ENCODE measurements at places on chromosomes 6 and 20. TPM values are rescaled to one million over a fixed set of nuclear protein-coding genes. Genes with fewer than 3 reads are reported as not detected.

GRCh38 chr6:142942238-142942637 lies 2.7 kb downstream of the HIVEP2 start:
- DNase-seq = no peak
- H3K36me3 ChIP-seq = peaks cover 3% of the 10 kb centered on the region
- peak overlapping the region; percentile 94 for H3K27ac ChIP-seq
- peak overlapping the region; percentile 91 for H3K4me3 ChIP-seq

- no peaks in the 10 kb centered on the region for H3K36me3 ChIP-seq
- H3K27ac ChIP-seq = no peak overlapping the region
- no peak overlapping the region for H3K4me3 ChIP-seq
- H3K4me1 ChIP-seq = peaks cover 2% of the 10 kb centered on the region
- no peak for DNase-seq
- H3K27me3 ChIP-seq = peaks cover 44% of the 10 kb centered on the region
These were observed 93.5 kb downstream of the CDC5L start for GRCh38 chr6:44481056-44481455.

- H3K27ac ChIP-seq = no peak overlapping the region
- DNase-seq = no peak
- no peak overlapping the region for H3K4me3 ChIP-seq
- H3K27me3 ChIP-seq = no peaks in the 10 kb centered on the region
These were observed 64.9 kb downstream of the TNFAIP3 start for GRCh38 chr6:137931849-137932465.

DNA sequence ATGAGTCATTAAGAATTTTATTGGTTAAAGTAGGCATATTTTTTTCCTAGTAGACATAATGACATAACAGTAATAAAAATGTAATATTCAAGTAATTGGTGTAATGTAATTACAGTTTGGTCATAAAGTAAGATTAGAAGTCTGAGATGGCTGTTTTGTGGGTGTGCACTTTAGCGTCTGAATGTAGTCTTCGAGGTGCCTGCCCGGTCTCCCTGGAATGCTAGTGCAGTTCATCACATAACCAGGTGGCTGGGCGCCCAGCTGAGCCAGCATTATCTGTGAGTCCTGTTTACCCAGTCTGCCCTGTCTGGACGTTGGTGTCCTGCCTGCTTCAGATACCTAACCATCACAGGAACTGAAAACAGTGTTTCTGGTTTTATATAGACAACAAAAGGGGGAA lies 419.1 kb downstream of the CDC5L start:
- no peak overlapping the region for H3K4me3 ChIP-seq
- H3K27me3 ChIP-seq = no peaks in the 10 kb centered on the region
- H3K36me3 ChIP-seq = no peaks in the 10 kb centered on the region
- H3K27ac ChIP-seq = peak overlapping the region; percentile 41
- peaks cover 14% of the 10 kb centered on the region for H3K4me1 ChIP-seq

- no peaks in the 10 kb centered on the region for H3K27me3 ChIP-seq
- no peak overlapping the region for H3K4me3 ChIP-seq
- no peak for DNase-seq
- no peaks in the 10 kb centered on the region for H3K36me3 ChIP-seq
- H3K4me1 ChIP-seq = no peaks in the 10 kb centered on the region
These were observed 857.0 kb downstream of the KIF16B start for GRCh38 chr20:15716256-15716655.

GRCh38 chr6:835476-836160 lies 142.7 kb upstream of the EXOC2 start:
- peaks cover 7% of the 10 kb centered on the region for H3K27me3 ChIP-seq
- H3K36me3 ChIP-seq = no peaks in the 10 kb centered on the region
- no peaks in the 10 kb centered on the region for H3K4me1 ChIP-seq
- H3K4me3 ChIP-seq = no peak overlapping the region

DNA sequence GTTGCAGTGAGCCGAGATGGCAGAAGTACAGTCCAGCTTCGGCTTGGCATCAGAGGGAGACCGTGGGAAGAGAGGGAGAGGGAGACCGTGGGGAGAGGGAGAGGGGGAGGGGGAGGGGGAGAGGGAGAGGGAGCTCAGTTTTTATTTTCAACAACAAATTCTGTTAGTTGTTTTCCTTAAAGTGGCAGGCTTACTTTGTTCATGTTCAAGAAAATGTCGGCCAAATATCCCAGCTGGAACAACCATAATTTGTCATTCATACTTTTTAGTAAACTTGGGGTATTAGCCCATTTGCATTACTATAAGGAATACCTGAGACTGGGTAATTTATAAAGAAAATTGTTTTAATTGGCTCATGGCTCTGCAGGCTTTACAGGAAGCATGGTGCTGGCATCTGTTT lies 2.5 kb upstream of the TULP4 start:
- H3K4me3 ChIP-seq = no peak overlapping the region
- DNase-seq = no peak
- H3K27ac ChIP-seq = no peak overlapping the region
- H3K36me3 ChIP-seq = peaks cover 5% of the 10 kb centered on the region

DNA sequence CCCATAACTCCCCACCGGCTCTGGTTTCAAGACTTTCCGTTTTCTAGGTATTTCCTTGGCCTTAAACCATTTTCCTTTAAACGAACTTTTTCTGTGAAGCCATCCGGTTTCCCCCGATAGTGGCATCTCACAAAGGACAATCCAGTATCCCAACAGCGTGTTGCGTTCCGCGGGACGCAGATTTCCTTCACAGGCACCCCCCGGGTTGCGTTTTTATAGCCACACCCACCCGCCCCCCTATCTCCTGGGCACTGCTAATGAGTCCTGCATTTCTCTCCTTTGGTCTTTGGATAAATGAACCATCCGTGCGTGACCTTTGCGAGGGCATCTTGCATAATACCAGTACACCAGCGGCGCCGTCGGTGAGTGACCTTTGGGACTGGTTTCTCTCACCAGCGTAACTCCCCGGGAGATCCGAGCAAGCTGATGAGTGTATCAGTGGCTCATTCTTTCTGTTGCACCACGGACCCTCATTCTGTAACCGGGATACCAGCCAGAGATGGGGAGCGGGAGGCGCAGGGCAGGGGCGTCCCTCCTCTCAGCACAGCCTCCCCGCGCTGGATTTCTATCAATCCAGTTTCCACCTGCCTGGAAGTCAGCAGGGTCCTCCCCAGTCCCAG lies 586 bp upstream of the NQO2 start:
- H3K27ac ChIP-seq = peak overlapping the region; percentile 87
- no peaks in the 10 kb centered on the region for H3K36me3 ChIP-seq
- DNase-seq = no peak
- H3K27me3 ChIP-seq = no peaks in the 10 kb centered on the region
- H3K4me3 ChIP-seq = peak overlapping the region; percentile 88

DNA sequence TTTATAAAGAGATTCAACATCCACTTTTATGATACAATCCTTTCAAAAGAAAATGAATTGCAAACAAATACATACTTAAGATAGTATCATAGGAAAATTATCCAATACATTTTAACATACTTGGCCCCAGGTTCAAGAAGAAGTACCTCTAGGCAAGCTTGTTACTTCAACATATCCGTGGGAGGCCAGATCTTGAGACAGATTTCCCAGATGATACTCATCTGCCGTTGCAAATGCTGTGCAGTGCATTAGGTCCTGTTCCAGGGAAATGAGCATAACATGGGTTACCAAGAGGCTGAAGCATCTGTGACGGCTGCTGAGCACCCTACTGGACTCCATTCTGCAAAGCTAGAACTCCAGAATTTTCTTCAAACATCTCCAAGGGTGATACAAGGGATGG lies 15.6 kb downstream of the RMND1 start:
- no peaks in the 10 kb centered on the region for H3K27me3 ChIP-seq
- H3K4me3 ChIP-seq = no peak overlapping the region
- no peak overlapping the region for H3K27ac ChIP-seq
- peaks cover 12% of the 10 kb centered on the region for H3K4me1 ChIP-seq

- no peak overlapping the region for H3K4me3 ChIP-seq
- no peaks in the 10 kb centered on the region for H3K36me3 ChIP-seq
- peaks cover 36% of the 10 kb centered on the region for H3K27me3 ChIP-seq
- no peak for DNase-seq
- peaks cover 9% of the 10 kb centered on the region for H3K4me1 ChIP-seq
These were observed 131.2 kb upstream of the CDH4 start for GRCh38 chr20:61120595-61121515.

DNA sequence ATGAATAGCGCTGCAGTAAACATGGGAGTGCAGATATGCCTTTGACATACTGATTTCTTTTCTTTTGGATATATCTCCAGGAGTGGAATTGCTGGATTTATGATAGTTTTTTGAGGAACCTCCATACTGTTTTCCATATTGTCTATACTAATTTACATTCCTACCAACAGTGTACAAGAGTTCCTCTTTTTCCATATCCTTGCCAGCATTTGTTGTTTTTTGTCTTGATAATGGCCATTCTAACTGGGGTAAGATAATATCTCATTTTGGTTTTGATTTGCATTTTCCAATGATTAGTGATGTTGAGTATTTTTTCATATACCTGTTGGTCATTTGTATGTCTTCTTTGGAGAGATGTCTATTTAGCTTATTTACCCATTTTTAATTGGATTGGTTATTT lies 3.3 kb downstream of the SYCP2L start:
- no peak for DNase-seq
- H3K4me3 ChIP-seq = no peak overlapping the region
- peaks cover 69% of the 10 kb centered on the region for H3K27me3 ChIP-seq
- no peak overlapping the region for H3K27ac ChIP-seq
- peaks cover 2% of the 10 kb centered on the region for H3K36me3 ChIP-seq

GRCh38 chr6:126307849-126308248 lies 32.1 kb upstream of the CENPW start:
- DNase-seq = no peak
- H3K27me3 ChIP-seq = no peaks in the 10 kb centered on the region
- H3K4me1 ChIP-seq = peaks cover 2% of the 10 kb centered on the region
- H3K27ac ChIP-seq = no peak overlapping the region
- H3K4me3 ChIP-seq = no peak overlapping the region

- no peaks in the 10 kb centered on the region for H3K36me3 ChIP-seq
- H3K27me3 ChIP-seq = no peaks in the 10 kb centered on the region
- peak overlapping the region; percentile 96 for H3K27ac ChIP-seq
- peaks cover 21% of the 10 kb centered on the region for H3K4me1 ChIP-seq
- H3K4me3 ChIP-seq = peak overlapping the region; percentile 52
These were observed 106.1 kb upstream of the ASF1A start for GRCh38 chr6:118787724-118788423.

GRCh38 chr20:31949877-31950646 lies 1.8 kb downstream of the PDRG1 start:
- H3K4me3 ChIP-seq = peak overlapping the region; percentile 99
- peaks cover 10% of the 10 kb centered on the region for H3K36me3 ChIP-seq
- H3K27ac ChIP-seq = peak overlapping the region; percentile 96
- DNase-seq = no peak
- H3K4me1 ChIP-seq = peaks cover 26% of the 10 kb centered on the region
- H3K27me3 ChIP-seq = peaks cover 10% of the 10 kb centered on the region

- H3K36me3 ChIP-seq = no peaks in the 10 kb centered on the region
- DNase-seq = no peak
- H3K4me1 ChIP-seq = no peaks in the 10 kb centered on the region
- no peak overlapping the region for H3K27ac ChIP-seq
- no peak overlapping the region for H3K4me3 ChIP-seq
- peaks cover 4% of the 10 kb centered on the region for H3K27me3 ChIP-seq
These were observed 155.0 kb downstream of the GJA1 start for GRCh38 chr6:121590438-121590837.

DNA sequence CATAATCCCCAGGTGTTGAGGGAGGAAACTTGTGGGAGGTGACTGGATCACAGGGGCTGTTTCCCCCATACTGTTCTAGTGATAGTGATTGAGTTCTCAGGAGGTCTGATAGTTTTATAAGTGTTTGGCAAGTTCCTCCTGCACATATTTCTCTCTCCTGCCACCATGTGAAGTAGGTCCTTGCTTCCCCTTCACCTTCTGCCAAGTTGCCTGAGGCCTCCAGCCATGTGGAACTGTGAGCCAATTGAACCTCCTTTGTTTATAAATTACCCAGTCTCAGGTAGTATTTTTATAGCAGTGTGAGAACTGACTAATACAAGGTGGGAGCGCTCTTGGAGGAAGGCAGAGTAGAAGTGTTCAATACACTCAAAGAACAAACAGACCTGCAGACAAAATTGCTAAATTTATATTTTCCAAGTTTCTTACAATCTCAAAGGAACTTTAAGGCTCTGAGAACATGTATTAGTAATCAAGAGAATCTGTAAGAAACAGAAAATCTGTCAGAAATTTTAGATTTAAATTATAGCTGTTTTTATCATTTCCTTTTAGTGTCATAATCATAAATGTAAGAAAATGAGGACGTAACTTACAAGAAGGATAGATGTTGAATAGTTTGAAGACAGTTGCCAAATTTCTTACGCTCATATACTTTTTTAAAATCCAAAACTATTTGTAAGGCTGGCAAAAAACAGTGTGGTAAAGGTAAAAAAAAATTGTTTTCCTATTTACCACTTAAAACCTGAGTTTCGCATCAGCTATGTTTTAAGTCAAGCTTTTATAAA lies 77.7 kb downstream of the ASCC3 start:
- no peaks in the 10 kb centered on the region for H3K27me3 ChIP-seq
- no peak for DNase-seq
- H3K27ac ChIP-seq = no peak overlapping the region
- peaks cover 6% of the 10 kb centered on the region for H3K4me1 ChIP-seq

GRCh38 chr6:170148709-170149470 lies 142.0 kb downstream of the DLL1 start:
- H3K36me3 ChIP-seq = no peaks in the 10 kb centered on the region
- DNase-seq = no peak
- peaks cover 13% of the 10 kb centered on the region for H3K27me3 ChIP-seq

GRCh38 chr6:152587473-152587872 lies 49.7 kb downstream of the SYNE1 start:
- no peak overlapping the region for H3K27ac ChIP-seq
- no peaks in the 10 kb centered on the region for H3K36me3 ChIP-seq
- H3K4me3 ChIP-seq = no peak overlapping the region
- H3K4me1 ChIP-seq = peaks cover 2% of the 10 kb centered on the region

DNA sequence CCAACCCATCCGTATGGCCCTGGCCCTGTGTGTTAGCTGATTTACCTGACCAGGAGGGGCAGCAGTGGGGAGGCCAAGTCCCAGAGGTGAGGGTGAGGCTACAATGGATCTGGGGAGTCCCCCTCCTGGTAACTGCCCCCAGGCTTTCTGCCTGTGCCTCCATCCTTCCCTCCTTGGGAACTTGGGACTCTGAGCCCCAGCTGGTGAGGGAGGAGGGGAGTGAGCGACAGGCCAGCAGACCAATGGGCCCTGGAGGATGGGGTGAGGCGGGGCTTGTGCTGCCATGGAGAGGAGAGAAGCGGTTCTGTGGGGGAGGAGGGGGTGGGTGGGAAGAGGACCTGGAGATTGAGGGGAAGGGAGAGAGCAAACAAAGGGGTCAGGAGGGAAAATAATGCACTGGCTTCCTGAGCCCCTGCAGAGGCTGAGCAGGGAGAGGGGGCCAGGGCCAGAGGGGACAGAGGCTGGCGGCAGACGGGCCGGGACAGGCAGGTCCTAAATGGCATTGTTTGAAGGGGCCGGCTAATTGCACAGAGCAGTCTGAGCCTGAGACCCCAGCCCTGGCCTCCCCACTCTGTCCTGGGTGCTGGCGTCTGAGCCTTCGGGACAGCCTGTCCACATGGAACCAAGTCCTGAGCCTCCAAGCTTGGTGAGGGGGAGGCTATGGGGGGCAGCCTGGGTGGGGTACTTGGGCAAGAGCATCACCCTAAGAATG lies 17.5 kb downstream of the DNMT3B start:
- H3K4me3 ChIP-seq = no peak overlapping the region
- H3K27me3 ChIP-seq = no peaks in the 10 kb centered on the region
- DNase-seq = no peak
- no peaks in the 10 kb centered on the region for H3K36me3 ChIP-seq

Gene ENPP1
- 1.7 TPM for total RNA-seq

Gene C6orf132
- not detected for total RNA-seq

Gene LHFPL5
- total RNA-seq = not detected

Gene FAM217A
- not detected for total RNA-seq

Gene ANKRD66
- not detected for total RNA-seq

Gene RIPK1
- total RNA-seq = 24.3 TPM

Gene CCDC170
- total RNA-seq = not detected

Gene KHDRBS2
- not detected for total RNA-seq

Gene PI3
- total RNA-seq = not detected

Gene TFAP2C
- not detected for total RNA-seq

Gene TSBP1
- total RNA-seq = not detected

Gene RAET1E
- not detected for total RNA-seq

Measured in T-helper 17 cell (primary cell).